Stimulated activated CD4-positive, alpha-beta T cell treated with anti-CD3 and anti-CD28 coated beads, Interleukin-4, amount 100 ng/mL, for 4 hours (primary cell): ENCODE measurements at places on chromosomes 3 and 15.

DNA sequence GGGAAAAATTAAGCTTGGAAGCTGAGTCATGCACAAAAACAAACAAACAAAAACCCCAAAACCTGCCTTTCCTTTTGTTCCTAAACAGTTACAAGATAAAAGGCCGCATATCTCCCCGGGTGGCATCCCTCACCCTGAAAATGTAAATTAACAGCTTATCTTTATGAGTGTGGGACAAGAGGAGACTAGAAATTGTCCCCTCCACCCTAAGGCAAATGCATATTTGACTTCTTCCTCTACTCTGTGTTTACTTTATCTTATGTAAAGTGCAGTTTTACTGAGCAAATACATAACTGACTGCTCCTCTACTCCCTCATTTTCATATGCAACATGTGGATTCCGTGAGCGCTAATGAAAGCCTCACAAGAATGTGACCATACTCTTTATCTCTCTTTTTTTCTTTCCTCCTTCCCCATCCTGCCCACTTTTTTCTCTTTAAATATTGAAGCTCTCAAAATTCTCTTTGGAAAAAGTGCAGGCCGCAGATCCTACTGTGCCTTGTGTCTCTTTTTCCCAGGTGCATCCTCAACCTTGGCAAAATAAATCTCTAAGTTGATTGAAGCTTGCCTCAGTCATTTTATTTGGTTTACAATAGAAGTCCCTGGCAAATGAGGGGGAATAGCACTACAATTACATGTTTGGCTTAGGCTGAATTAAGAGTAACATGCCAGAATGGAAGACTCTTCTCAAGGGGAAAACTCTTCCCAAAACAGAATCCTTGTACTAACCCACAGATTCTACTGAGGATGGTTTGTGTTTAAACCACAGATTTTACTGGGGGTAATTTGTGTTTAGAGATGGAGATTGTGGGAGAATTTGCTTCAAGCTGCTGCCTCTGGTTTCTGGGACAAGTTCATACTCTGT, 72.7 kb upstream of the WDR72 start:
- DNase-seq, result no peak

DNA sequence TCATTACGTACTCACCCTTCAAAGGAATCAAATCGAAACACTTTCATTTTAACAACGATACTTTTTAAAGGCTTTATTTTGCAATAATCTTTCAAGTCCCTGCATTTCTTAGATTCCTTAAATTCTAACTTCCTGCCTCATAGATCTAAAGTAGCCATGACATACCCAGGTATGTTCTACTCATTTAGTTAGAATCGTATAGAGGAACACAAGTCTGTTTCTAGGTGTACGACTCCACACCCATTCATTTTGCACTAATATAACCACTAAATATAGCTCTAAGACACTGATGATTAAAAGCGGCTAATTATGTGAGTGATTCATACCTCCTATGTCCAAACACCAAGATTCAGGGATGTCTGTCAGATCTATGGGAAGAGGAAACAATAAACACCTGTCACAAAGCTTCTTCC, 1.3 kb downstream of the ATP13A3 start:
- no peak for DNase-seq

GRCh38 chr3:107699682-107700081, 176.9 kb downstream of the BBX start:
- DNase-seq, result no peak

- DNase-seq, result no peak
Measured at GRCh38 chr3:188156056-188156455, 2.1 kb downstream of the LPP start.

DNA sequence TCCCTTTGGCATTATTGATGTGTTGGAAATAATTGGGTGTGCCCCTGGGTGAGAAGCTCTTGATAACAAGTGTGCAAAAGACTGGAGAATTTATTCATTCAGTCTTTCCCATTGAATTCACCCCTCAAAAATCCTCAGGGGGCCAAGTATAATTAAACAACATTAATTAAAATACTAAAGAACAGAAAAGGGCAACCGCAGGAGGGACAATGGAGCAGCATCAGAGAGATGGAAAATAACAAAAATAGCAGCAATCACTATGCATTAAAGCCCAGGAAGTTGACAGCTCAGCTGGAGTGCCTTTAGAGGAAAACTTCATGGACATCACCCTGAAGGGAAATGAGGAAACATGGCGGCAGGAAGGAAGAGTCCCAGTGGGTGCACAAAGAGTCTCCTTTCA, 227.6 kb downstream of the MINAR1 start:
- DNase-seq, result no peak

GRCh38 chr3:28860307-28860706, 420.6 kb upstream of the RBMS3 start:
- no peak for DNase-seq

DNA sequence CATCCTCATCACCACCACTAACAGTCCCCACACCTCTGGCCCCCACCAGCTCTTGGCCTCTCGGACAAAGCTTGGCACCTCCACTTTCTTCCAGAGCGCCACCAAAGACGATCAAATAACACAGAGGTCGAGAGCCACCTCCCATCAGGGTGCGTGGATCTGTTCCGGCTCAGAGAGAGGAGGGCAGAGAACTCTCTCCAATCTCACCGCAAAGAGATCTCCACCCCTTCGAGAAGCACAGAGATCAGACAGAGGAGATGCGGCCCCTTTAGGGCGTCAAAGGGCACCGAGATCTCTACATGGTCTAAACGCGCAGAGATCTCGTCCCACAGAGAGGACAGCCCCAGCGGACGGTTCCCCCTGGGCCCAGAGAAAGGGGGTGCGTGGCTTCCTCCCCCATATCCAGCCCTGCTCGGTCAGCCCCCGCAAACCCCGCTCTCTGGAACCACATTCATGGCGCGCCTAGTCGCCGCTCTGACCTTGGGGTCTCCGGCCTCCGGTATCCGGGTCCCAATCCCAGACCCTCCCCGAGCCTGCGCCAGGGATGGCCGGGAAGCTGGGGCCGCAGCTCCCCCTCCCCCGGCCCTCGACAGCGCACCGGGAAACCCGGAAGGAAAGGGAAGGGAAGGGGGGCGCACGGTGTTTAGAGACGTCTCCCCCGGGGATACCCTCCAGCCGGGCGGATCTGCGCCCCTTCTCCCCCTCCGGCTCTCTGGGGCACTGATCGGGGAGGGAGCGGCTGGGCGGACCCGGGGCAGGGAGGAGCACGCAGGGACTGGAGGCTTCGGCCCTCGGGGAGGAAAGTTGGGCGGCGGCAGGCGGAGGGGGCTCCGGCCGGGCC, 608 bp downstream of the SCN5A start:
- no peak for DNase-seq
